SHP77 (cell line): ENCODE measurements at places on chromosomes 13 and 19.
A peak's percentile ranks its signal among the peaks of the same experiment; 100 is the strongest.

DNA sequence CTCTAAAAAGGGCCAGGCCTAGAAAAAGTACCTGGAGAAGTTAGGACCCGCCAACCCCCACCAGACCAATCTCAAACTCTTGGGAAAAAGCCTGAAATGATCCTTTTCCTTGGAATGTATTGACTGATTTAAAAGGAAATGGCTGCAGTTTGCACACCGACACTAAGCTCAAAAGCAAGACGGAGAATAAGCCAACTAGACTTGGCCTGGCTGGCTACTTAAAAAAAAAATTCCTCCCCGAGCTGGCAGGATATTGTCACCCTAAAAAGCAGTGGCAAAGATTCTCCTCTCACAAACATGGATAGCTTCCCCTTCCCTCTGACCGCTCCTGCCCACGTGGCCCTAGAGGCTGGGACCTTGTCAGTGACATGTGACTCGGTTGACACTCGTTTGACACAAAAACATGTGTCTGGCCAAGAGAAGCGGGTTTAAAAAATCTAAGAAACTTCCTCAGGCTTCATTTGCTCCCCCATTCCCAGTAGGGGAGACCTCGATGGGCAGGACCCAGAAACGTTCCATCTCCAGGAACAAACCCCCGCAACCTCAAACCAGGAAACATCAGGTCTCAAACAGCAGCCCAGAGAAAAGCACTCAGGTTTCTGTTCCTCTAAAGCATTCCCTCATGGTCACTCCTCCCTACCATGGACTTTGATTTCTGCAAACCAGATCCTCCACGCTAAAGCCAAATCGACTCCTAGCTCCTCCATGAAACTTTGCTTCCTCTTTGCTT is 1.3 kb downstream of the RFX1 start:
- no peak for DNase-seq

DNA sequence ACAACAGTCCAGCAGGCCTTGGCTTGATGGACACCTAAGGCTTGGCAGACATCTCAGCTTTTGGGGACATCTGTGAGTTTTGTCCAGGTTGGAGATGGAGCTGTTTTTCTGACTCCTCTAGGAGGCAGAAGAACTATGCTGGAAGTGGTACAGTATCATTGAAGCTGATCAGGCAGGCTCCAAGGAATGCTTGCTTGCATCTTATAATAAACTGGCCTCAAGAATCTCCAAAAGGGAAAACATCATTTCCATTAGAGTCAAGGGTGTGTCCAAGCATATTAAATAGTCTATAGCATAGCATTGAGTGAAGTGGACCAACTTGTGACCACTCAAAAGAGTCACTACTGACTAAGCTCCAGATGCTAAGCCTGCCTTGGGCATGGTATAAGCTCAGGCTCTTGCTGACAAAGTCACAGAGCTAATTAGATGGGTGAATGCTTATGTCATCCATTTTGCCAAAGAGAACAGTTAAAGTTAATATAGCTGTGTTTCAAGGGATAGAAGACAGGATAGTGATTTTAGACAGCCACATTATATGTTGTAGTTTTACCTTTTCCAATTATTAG is 216.0 kb downstream of the DNAJC15 start:
- DNase-seq: no peak

DNA sequence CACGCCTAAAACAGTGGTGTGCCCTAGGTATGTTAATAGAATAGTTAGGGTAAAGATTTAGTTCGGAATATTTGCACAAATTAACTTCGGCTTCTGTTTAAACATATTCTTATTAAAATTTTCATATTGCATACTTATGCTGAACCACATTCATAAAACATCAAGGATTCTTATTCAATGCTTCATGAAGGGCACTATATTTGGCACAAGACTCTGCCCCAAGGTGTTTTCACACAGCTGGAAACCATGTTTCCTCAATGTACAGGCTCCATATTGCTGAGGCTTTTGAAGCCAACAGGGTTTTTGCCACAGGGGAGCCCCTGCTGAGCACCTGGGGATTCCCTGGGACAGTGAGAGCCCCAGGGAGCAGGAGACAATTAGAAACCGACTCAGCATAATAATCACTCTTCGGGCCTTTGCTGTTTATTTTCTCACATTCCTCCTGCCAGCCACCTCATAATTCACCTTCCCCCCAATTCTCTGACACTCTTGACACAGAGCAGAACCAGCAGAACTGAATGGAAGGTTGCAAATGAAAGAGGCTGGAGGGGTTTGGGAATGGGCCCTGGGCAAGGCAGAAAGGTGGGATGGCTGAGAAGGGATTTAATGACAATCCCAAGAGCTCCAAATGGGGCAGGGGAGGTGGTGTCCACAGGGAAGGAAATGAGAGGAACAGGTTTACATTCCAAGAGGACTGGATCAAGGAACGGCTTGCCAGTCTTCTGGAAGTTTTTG is 72.3 kb upstream of the POMP start:
- DNase-seq: no peak

DNA sequence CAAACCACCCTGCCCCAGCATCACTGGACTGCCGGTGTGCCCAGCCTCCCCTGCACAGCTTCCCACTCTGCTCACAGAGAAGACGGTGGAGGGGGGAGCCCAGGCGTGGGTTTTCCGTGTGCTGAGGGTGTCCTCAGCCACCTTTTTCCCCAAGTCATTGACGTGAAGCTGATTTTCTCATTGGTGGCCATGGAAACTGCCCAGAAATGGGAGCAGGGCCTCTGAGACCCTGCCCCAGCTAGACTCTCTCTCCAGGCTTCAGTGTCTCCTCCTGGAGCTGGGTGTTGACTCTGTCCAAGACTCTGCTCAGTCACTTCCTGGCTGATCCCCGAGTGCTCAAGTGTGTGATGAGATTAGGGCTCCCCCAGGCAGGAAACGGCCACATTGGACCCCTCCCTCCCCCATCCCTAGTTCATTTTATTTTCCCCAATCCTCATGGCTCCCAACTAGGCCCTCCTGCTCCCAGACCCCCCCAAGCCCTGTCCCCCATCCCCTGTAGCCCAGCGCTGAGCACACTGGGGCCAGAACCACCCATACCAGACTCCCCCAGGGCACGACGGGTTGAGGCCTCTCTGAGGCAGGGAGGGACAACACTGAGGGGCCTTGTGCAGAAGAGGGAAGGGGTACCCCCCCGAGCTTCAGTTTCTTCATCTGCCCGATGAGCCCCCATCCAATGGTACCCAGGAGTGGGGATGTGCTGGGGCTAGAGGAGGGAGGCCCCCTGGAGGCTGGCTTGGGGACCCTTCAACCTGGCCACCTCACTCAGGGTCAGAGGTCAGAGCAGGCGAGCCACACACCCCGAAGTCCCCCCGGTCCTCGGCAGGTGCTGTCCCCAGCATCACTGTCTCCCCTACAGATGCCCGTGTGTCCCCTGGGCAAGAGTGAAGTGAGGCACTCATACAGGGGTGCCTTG is 1.2 kb upstream of the F2RL3 start:
- peak; percentile 38 for DNase-seq

DNA sequence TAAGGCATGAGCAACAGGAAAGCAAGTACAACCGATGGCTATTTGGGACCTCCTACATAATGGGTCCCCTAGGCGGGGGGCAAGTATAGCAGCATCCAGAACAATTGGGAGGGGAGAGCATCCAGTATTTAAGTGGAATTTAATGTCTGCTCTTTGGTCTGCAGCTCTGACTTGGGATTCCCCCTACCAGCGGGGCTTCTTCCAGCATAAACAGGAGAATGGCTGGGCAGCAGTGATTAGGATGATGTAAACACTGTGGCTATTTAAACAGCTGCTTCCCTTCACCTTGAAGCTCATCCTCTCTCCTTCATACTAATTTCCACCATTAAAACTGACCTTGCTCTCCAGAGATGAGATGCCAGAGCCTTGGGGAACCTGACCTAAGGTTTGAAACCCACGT is 73.9 kb upstream of the OXGR1 start:
- DNase-seq: peak; percentile 91

- DNase-seq: no peak
These were observed 22.1 kb downstream of the FBN3 start for GRCh38 chr19:8127311-8127710.

DNA sequence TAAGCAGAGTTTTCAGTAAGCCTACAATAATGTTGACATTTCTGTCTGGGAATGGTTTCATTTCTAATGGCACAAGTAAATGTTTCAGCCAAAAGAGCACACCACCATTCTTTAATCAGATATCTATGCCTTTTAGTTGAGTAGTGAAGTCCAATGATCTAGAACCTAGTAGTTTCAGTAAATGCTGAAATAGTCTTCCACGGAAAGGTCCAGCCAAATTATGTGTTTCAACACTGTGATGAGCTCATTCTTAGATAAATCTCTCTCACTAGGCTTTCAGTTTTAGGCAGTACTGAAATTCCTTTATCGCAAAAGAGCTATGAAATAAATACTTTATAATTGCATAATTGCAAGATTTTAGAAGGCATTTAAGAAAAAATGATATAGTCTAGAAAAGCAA is 816.8 kb upstream of the PCDH9 start:
- DNase-seq: no peak
